HFFc6 (cell line): ENCODE measurements at places on chromosomes 12 and 14.

GRCh38 chr12:81081726-81082125 is 3.8 kb downstream of the ACSS3 start:
- H3K36me3 ChIP-seq: no peaks in the 10 kb centered on the region
- H3K27ac ChIP-seq: no peak overlapping the region
- peaks cover 17% of the 10 kb centered on the region for H3K4me1 ChIP-seq
- H3K27me3 ChIP-seq: peaks cover 1% of the 10 kb centered on the region
- DNase-seq: no peak

DNA sequence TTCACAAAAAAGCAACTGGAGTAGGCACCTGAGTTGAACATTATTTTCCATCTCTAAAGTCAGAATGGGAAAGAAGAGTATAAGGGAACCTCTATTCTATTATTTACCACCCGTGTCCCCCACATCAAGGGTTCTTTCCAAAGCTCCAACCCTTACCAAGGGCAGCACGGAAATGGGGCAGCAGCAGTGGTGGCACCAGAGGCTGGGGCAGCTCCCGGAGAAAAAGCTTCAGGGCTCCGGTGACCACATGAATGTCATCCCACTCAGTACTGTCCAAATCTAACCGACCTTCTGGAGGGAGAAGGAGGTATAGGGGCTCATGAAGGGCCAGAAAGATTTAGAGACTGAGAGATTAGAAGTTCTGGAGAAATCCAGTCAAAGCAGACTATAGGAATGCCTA is 5.8 kb downstream of the ARHGAP9 start:
- H3K36me3 ChIP-seq: no peaks in the 10 kb centered on the region; the same call in 1 of the 2 replicates
- no peak for DNase-seq
- peaks cover 18% of the 10 kb centered on the region for H3K4me1 ChIP-seq
- H3K27ac ChIP-seq: no peak overlapping the region
- no peak overlapping the region for H3K4me3 ChIP-seq

DNA sequence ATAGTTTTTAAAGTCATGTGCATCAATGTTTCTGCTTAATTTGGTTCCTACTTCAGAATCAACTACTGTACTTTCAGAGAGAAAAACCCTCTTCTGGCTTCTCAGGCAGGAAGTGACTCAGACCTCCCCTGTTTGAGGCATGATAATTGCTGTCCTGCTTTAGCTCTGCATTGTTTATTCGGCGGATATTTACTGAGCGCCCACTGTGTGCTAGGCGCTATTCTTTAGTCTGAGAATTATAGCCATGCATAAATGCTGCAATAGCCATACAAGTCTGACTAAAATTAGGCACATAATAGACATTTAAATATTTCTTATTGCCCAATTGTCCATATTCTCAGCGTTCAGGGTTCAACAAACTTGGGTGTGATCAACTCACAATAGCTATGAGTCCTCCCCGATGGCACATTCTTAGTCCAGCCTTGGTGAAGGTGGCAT is 6.1 kb upstream of the AMIGO2 start:
- H3K4me1 ChIP-seq: peaks cover 84% of the 10 kb centered on the region
- H3K27ac ChIP-seq: peak overlapping the region; percentile 90
- no peaks in the 10 kb centered on the region for H3K27me3 ChIP-seq
- H3K36me3 ChIP-seq: peaks cover 19% of the 10 kb centered on the region
- DNase-seq: peak; percentile 70

DNA sequence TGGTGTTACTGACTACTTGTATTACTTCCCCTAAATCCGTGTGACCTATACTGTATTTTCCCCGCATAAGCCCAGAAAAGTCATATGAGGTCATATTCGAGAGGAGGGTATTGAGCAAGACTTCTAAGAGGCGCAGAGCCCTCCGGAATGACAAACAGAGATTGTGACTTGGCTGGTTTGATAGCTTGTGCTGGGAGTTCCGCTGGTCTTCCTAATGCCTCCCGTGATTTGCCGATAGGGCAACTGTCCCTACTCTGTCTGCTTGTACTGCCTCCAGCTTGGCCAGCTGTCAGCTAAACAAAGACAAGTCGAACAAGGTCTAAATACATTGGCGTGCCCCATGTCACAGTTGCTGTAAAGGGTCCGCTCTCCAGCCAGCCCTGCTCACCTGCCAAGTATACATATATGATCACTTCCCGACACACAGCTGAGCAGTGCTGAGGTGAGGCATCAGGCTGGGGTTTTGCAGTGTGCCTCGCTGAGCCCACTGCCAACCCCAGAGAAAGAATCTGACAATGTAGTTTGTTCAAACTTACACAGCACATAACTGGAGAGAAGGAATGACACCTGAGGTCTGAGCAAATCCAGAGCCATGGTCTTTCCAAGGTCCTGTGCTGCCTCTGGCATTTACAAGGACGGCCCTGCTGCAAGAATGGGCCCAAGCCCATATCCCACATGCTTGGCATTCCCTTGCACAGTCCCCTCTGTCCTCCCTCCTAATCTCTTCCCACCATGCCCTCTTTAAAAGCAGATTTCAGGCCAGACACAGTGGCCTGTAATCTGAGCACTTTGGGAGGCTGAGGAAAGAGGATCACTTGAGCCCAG is 23.7 kb downstream of the LGMN start:
- no peak overlapping the region for H3K27ac ChIP-seq
- H3K36me3 ChIP-seq: peaks cover 5% of the 10 kb centered on the region
- H3K4me1 ChIP-seq: peaks cover 19% of the 10 kb centered on the region

- no peak overlapping the region for H3K4me3 ChIP-seq
- no peaks in the 10 kb centered on the region; the same call in 1 of the 2 replicates for H3K27me3 ChIP-seq
- H3K4me1 ChIP-seq: no peaks in the 10 kb centered on the region
- no peak overlapping the region for H3K27ac ChIP-seq
- no peaks in the 10 kb centered on the region for H3K36me3 ChIP-seq
Observed at GRCh38 chr14:64950889-64951288, 8.3 kb upstream of the GPX2 start.
